ENCODE measurements at places on chromosomes 4 and X.

DNA sequence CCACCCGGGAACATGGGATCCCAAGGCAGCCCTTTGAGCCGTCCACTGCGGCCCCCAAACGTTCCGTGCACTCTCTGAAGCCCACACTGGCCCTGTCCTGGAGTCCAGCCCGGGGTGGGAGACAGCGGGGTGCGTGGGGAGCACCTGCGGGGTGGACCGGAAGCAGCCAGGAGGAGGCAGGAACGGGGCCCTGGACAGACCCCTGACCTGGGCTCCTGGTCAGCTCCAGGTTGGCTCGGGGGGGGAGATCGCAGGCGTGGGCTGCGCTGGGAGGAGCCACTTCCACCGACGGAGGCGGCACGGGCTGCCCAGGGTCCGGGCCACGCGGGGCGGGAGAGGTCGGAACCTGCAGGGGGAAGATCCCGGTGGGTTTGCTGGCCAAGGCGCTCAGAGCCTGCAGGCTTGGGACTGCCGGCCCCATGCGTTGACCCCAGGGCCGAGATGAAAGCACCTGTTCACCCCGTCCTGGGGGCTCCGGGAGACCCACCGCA, 5.7 kb upstream of the PLCXD1 start:
- no peak for DNase-seq

- no peak for DNase-seq
Observed at GRCh38 chrX:69306063-69306404, 140.8 kb upstream of the PJA1 start.

DNA sequence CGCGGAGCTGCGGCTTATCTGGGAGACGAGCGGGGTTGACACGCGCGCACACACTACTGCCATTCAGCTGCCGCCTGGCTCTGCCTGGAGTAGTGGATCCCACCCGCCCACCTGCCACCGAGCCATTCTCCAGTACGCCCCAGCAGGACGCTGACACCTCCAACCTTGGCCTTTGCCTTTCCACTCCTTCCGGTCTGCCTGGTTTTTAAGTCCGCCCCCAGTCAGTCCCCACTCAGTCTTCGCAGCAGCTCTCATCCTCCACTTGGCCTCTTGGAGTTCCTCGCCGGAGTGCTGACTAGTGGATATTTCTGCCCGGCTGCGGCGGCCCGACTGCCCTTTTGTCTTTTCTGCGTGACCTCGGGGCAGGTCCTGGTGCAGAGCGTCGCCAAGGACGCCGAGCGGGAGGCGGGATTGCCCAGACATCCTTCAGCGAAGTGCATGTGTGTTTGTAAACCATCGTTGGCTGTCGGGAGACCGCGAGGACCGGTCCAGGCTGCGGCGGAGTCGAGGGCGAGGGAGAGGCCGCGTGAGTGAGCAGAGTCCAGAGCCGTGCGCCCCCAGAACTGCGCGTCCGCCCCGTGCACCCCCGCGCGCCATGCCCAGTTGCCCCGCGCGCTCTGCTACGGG, 1.1 kb downstream of the SLIT2 start:
- DNase-seq, result no peak

GRCh38 chrX:17932781-17933180, 71.7 kb upstream of the RAI2 start:
- no peak for DNase-seq

Data from activated CD8-positive, alpha-beta memory T cell treated with anti-CD3 and anti-CD28 coated beads, Interleukin-2, amount 10 ng/mL, durations not matched to agents 7 days and 5 days (primary cell).